ENCODE measurements at places on chromosomes 11 and 22.
A peak's percentile ranks its signal among the peaks of the same experiment; 100 is the strongest.

DNA sequence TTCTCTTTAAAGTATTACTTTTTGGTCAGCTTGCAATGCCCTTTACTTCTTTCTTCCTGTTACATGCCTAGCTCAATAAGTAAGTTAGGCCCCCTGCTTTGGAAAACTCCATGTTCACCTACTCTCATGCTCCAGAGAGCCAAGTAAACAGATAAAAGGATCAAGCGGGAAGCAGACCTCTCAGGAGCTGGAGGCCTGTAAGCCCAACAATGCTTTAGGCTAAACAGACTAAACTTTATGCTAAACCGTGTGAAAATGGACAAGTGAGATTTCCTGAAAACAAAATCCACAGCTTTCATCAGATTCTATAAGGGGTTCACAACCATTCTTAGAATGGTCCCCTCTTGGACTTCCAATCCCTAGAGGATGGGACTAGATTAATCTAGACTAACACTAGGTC, 40.2 kb downstream of the CELF1 start:
- DNase-seq = no peak

- DNase-seq = no peak
These were observed 1075.9 kb downstream of the BRD1 start for GRCh38 chr22:48751539-48752437.

- no peak for DNase-seq
These were observed 372.9 kb downstream of the BRD1 start for GRCh38 chr22:49454726-49455125.

- no peak for DNase-seq
These were observed 134.3 kb downstream of the CRYBB2 start for GRCh38 chr22:25353516-25354445.

DNA sequence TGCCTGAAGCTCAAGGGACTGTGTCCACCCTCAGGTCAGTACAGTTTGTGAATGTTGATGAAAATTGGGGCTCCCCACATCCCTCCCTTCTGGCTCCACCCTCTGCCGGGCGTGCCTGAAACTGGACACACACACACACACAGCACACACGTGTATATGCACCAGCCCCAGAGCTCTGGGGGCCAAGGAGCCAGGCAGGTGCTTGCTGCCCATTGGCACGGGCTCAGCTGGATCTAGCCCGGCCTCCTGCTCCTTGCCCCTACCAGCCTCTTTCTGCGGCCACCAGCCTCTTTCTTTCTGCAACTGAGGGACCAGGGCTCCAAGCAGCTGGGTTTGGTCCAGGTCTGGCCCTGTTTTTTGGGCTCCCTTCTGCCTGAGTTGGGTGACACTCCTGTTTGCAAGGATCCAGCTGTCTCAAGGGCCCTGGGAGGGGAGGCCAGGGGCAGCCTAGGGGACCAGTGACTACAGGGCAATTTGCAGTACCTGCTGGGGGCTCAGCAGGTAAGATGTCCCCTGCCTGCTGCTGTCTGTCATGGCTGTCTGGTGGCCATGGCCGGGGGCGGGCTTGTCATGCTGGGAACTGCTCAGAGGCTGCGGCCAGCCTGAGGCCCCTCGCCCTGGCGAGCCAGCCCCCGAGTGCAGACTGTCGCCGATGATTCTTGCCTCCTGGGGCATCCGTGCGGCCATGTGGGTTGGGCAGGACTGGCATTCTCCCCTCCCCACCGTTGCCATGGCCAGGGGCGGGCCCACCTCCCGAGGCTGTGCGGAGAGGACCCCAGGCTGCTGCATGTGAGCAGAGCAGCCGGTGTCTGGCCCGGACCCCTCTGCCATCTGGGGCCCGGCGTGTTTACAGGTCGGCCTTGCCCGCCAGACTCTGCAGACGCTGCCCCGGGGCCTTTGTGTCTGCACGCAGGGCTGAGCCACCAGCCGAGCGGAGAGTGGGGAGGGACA, 51.5 kb upstream of the PPARA start:
- no peak for DNase-seq

- DNase-seq = no peak
These were observed 840 bp downstream of the SEZ6L start for GRCh38 chr22:26170112-26170492.

- no peak for DNase-seq
These were observed 56.8 kb downstream of the FCHSD2 start for GRCh38 chr11:73085189-73085875.

DNA sequence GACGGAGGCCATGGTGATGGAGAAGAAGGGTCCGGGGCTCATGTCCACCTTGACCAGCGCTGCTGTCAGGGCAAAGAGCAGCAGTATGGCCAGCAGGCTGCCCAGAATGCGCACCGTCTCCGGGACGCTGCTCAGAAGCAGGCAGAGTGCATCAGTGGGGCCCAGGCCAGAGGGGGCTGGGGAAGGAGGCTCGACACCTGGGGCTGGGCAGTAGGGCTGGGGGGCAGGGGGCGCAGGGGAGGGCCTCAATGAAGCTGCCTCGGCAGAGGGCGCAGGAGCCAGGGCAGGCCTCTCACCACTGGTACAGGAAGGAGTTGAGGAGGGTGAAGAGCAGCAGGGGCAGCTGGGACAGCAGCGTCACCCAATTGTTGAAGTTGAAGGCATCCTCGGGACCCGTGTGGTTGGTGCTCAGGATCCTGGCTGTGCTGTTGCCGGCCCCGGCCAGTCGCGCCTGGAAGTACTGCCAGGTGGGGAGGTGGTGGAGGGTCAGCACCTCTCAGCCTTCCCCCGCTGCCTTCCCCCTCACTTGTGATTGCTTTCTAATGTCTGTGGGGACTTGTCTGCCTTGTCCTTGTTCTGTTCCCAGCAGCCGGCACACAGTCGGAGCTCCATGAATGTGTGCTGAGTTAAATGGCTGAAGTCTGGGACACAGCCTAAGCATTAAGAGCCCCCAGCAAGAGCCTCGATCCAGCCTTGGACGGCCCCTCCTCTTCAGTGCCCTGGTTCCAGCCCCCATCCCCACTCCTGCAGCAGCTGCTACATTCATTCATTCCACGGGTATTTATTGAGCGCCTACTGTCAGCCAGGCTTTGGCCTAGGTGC, 2.3 kb downstream of the SLC29A2 start:
- no peak for DNase-seq

GRCh38 chr11:2287091-2287490, 14.6 kb downstream of the C11orf21 start:
- DNase-seq = no peak

- DNase-seq = no peak
These were observed 498.2 kb downstream of the KCNA4 start for GRCh38 chr11:29518389-29519174.

DNA sequence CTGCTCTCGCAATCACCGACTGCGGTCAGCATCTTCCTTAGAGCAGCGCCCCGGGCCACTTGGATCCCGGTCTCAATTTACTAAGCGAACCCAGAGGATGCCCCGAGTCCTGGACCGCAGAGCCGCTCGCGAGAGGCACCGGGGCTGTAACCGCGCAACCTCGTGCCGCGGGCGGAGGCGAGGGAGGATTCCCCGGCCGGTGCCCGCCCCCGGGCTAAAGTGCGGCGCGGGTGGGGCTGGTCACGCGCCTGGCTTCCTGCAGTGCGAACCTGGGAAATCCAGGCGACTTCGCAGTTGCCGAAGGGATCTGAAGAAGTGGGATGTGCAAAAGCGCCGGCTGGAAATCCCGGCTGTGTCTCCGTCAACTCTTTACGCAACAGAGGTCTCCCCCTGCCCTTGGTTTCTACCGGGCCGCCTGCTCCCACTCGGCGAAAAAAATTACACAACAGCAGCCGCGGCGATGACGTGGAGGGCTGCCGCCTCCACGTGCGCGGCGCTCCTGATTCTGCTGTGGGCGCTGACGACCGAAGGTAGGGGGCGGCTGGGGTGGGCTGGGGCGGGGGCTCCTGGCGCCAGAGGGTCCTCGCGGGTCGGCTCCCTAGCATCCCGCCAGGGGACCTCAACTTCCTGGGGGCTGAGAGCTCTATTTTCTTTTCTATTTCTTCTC, at the start of gene NCR3LG1:
Gene NCR3LG1, plus strand, starts transcription at position 291 of the 667 bp plus-strand sequence. Its CDS starts 170 bp downstream, at position 461.
- DNase-seq = peak; percentile 37

DNA sequence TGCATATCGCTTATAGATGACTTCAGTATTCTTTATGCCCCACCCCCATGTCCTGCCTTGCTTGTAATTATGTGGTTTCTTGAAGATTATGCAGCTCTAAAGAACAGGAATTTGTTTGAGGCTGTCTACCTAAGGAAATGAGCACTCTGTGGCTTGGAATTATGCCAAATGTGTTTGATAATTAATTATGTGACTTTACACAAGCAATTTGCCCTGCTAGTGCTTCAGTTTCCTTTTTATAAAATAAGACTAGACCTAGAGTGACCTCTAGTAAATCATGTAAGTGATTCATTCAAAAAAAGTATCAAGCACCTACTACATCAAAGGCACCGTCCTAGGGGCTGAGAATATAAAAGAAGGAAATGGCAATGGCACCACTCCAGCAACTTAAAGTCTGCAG, 491.5 kb upstream of the KIRREL3 start:
- no peak for DNase-seq

DNA sequence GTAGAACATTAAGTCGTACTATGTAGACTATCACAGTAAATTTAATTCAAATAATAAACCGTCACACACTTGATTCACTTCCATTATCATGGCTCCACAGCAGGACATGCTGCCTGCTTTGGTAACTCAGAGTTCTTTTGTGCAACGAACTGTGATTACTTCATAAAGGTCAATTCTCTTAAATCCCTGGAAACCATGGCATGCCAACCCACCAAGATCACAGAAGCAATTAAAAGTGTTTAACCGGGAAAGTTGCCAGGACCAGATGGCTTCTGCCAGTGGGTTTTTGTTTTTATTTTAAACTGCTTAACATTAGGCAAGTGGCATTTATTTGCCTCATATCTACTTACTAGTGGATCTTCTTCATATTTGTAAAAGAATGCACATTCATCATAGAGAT, 1162.1 kb downstream of the DLG2 start:
- DNase-seq = no peak

- DNase-seq = no peak
These were observed 30.0 kb downstream of the MAPK1 start for GRCh38 chr22:21837248-21837979.

DNA sequence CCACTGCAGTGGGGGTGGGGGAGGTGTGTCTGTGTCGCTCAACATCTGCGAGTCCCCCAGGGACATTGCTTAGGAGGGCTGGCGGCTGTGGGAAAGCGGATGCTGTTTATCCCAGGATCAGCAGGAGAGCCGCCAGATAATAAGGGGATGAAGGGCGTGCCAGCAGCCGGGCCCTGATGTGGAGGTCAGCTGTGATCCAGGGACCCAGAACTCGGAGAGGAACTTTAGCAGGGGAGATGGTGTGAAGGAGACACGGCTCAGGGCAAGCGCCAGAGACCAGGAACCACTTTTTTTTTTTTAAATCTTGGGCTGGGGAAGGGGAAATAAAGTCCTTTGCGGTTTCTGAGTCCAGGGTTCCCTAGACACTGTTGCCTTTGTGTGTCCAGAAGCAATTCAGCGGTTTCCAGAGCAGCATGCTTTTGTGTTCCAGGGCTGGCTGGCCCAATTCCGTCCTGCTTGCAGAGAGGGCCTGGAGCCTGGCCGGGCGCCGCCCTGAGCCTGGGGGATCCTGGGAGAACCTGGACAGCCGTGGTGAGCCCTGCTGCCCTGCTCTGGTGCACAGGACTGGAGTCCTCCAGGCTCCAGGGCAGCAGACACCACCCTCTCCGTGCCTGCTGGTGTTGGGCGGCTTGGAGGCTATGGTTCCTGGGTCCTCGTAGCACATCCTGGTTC, at the start of gene GRAMD4:
Gene GRAMD4, plus strand, starts transcription at position 557 of the 672 bp plus-strand sequence. CDS start 6,414 bp downstream, outside the sequence.
- DNase-seq = no peak

All from GM12891 (cell line).